ENCODE measurements at places on chromosomes 7 and 10. TPM values are rescaled to one million over a fixed set of nuclear protein-coding genes. Genes with fewer than 3 reads are reported as not detected.

Gene HELLS
- total RNA-seq = 22.3 TPM

Gene PDIA4
- 162 TPM for total RNA-seq

Gene ITPRID1
- not detected for total RNA-seq

Gene IQCE
- total RNA-seq = 17.0 TPM

Gene AGAP5
- total RNA-seq = 5.9 TPM

- DNase-seq = peak; percentile 48
These were observed 86.4 kb downstream of the WDR37 start for GRCh38 chr10:1142596-1142995.

GRCh38 chr7:73436031-73436929, 2.7 kb downstream of the FZD9 start:
- no peak for DNase-seq

- DNase-seq = peak; percentile 92
These were observed 22.9 kb downstream of the DNAJB12 start for GRCh38 chr10:72331575-72332422.

- DNase-seq = no peak
These were observed 20.6 kb downstream of the CUBN start for GRCh38 chr10:17109046-17109445.

GRCh38 chr10:114682121-114682520, 24.0 kb upstream of the ABLIM1 start:
- no peak for DNase-seq

DNA sequence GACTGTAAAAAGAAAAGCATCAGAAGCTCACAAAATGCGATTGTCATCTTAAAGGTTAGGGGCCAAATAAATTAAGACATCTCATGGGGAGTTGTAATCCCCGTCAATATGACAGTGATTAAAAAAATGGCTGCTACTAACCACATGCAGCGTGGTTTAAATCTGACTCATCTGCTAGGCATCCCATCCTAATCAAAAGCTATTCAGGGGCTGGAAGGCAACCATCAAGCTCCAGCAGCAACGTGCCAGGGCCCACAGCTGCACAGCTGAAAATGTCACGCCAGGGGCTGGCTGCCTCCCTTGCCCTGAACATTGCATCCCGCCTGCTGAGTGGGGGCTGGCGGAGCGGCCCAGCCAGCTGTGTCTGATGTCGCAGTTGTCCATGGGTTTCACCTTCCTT, 66.3 kb upstream of the FRMD4A start:
- peak; percentile 97 for DNase-seq

- DNase-seq = peak; percentile 82
These were observed 89.3 kb downstream of the BEND7 start for GRCh38 chr10:13439313-13440184.

GRCh38 chr10:98858525-98858924, 377.1 kb downstream of the HPSE2 start:
- DNase-seq = no peak
